ENCODE measurements at places on chromosomes 5 and 9.

- no peak overlapping the region for H3K27ac ChIP-seq
- no peaks in the 10 kb centered on the region for H3K36me3 ChIP-seq
- peaks cover 12% of the 10 kb centered on the region for H3K4me1 ChIP-seq
Measured at GRCh38 chr9:89807101-89807395, 202.2 kb downstream of the GADD45G start.

- no peak for DNase-seq
- H3K27ac ChIP-seq = no peak overlapping the region
- peaks cover 12% of the 10 kb centered on the region for H3K4me1 ChIP-seq
- no peaks in the 10 kb centered on the region for H3K36me3 ChIP-seq
- no peak overlapping the region for H3K4me3 ChIP-seq
- H3K27me3 ChIP-seq = no peaks in the 10 kb centered on the region
Measured at GRCh38 chr5:75239681-75240080, 3.0 kb upstream of the ANKRD31 start.

DNA sequence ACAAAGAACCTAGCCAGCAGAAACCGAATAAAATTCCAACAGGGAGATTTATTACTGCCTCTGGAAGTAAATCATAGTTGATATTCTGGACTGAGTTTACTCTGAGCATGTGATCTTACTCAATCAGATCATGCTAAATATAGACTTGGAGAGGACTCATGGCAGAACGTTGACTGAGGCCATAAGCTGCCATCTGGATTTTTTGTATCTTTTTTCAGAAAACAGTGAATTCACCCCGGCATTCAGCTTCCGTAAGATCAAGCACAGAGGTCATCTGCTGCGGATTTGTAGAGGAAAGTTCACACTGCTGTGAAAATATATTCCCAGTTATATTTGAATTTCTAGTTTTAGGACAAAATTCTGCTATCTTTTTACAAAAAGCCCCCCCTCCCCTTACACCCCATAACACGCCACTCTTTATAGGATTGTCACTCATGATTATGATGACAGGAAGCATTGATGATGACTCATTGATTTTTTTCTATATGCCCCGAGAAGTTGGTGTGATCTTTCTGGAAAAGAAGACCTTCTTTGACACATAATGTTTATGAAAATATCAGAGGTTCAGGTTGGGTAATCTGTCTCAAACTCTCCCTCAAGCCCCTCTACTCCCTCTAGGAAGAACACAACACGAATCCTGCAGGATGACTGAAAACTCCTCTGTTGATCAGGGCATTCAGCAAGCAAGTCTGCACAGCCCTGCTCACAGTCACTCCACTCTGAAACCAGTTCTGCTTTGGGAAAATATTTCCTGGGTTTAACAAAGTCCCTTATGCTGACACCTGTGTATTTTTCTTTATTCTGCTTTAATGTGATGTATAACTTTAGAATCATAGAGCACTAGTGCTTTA lies 70.8 kb downstream of the NXNL2 start:
- no peak overlapping the region for H3K27ac ChIP-seq
- H3K36me3 ChIP-seq = no peaks in the 10 kb centered on the region
- H3K4me3 ChIP-seq = no peak overlapping the region
- no peaks in the 10 kb centered on the region for H3K4me1 ChIP-seq
- H3K27me3 ChIP-seq = no peaks in the 10 kb centered on the region
- peak; percentile 89 for DNase-seq

DNA sequence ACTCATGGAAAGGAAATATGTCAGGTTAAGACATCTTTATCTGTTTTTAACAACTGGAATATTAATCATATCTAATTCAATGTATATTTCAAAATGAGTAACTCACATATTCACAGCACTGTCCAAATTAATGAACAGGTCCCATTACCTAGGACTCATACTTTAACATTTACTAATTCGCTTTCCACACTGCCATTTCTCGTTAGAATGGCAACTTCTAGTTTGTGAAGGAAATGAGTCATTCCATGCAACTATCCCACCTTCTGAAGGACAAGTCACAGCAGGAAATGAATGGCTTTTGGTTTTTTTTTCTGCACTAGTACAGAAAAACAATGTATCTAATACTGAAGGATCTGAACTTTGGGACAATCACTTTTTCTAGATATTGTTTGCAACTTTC lies 24.6 kb upstream of the IFNK start:
- H3K4me1 ChIP-seq = peaks cover 7% of the 10 kb centered on the region
- no peaks in the 10 kb centered on the region for H3K27me3 ChIP-seq
- no peak overlapping the region for H3K27ac ChIP-seq
- no peak for DNase-seq

GRCh38 chr9:3299872-3300271 lies 225.9 kb downstream of the RFX3 start:
- no peak for DNase-seq
- no peak overlapping the region for H3K27ac ChIP-seq
- H3K27me3 ChIP-seq = no peaks in the 10 kb centered on the region
- no peaks in the 10 kb centered on the region for H3K4me1 ChIP-seq

DNA sequence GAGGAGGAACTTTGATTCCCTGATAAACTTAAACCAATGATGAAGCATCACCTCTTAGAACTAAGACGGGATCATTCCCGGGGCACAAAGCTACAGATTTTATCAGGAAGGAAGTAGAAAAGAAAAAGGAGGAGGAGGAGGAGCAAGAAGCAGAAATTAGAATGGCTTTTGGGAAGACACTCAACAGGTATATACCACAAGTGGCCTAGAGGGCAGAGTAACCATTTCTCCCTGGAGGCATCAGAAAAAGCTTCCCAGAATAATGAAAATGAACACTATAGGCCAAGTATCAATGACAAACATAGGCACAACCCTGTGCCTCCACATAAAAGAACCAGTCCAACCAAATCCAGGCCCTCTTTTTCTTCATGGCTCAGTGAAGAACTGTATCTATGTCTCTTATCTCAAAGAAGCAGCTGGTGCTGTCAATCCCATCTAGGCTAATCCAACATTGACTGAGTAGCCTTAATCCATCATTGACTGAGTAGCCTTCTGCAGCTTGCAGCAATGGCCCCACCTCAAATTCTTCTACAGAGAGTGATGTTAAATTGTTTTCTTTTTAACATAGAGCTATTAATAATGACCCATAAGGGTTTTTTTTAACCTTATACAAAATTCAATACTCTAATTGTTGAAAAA lies 178.8 kb upstream of the KIF2A start:
- no peaks in the 10 kb centered on the region for H3K4me1 ChIP-seq
- no peaks in the 10 kb centered on the region for H3K27me3 ChIP-seq
- H3K27ac ChIP-seq = no peak overlapping the region

GRCh38 chr5:137205231-137206027 lies 293.7 kb downstream of the SPOCK1 start:
- H3K36me3 ChIP-seq = no peaks in the 10 kb centered on the region
- no peak overlapping the region for H3K27ac ChIP-seq
- no peak overlapping the region for H3K4me3 ChIP-seq

GRCh38 chr9:16652582-16652981 lies 217.9 kb downstream of the BNC2 start:
- no peak for DNase-seq
- H3K27me3 ChIP-seq = no peaks in the 10 kb centered on the region
- H3K4me3 ChIP-seq = no peak overlapping the region
- H3K27ac ChIP-seq = no peak overlapping the region
- peaks cover 22% of the 10 kb centered on the region for H3K4me1 ChIP-seq
- no peaks in the 10 kb centered on the region for H3K36me3 ChIP-seq

DNA sequence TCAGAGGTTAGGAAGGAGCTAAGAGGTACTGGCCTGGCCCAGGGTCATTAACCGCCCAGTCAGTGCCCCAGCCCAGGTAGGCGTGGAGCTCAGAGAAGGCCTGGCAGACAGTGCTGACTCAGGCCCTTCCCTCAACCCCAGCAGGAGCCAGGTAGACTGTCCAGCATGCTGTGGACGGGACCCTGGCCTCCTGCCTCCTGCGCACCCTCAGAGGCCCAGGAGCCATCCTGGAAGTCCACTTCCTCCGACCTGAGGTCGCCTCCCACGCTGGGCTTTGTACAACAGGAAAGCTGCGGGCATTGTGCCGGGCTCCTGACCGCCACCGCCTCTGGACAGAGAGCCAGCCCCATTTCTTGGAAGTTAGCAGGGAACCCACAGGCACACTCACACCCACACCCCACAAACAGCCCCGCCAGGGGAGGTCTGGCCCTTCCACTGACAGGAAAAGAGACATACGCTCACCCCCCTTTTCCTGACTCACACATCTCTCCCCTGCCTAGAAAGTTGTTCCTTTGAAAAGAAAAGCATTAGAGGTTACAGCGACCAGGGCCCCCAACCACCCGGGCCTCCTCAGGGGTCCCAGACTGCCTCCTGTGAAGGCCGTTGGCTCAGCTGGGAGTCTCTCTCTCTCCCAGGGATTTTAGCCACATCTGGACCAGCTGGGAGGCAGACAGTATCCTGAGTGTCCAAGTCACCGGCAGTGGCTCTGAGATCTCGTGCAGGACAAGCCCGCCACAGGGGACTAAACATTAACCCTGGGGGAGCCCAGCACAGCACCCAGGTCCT lies 7.7 kb downstream of the RALGDS start:
- no peak overlapping the region for H3K4me3 ChIP-seq
- peak overlapping the region; percentile 85 for H3K27ac ChIP-seq
- H3K27me3 ChIP-seq = no peaks in the 10 kb centered on the region
- H3K36me3 ChIP-seq = peaks cover 13% of the 10 kb centered on the region
- DNase-seq = no peak

GRCh38 chr5:142587354-142587965 lies 98.4 kb downstream of the FGF1 start:
- DNase-seq = peak; percentile 46
- no peak overlapping the region for H3K27ac ChIP-seq
- no peaks in the 10 kb centered on the region for H3K36me3 ChIP-seq

GRCh38 chr5:63931836-63932235 lies 30.4 kb downstream of the HTR1A start:
- no peaks in the 10 kb centered on the region for H3K36me3 ChIP-seq
- H3K4me3 ChIP-seq = no peak overlapping the region
- no peaks in the 10 kb centered on the region for H3K27me3 ChIP-seq
- H3K27ac ChIP-seq = no peak overlapping the region
- no peak for DNase-seq
- no peaks in the 10 kb centered on the region for H3K4me1 ChIP-seq

DNA sequence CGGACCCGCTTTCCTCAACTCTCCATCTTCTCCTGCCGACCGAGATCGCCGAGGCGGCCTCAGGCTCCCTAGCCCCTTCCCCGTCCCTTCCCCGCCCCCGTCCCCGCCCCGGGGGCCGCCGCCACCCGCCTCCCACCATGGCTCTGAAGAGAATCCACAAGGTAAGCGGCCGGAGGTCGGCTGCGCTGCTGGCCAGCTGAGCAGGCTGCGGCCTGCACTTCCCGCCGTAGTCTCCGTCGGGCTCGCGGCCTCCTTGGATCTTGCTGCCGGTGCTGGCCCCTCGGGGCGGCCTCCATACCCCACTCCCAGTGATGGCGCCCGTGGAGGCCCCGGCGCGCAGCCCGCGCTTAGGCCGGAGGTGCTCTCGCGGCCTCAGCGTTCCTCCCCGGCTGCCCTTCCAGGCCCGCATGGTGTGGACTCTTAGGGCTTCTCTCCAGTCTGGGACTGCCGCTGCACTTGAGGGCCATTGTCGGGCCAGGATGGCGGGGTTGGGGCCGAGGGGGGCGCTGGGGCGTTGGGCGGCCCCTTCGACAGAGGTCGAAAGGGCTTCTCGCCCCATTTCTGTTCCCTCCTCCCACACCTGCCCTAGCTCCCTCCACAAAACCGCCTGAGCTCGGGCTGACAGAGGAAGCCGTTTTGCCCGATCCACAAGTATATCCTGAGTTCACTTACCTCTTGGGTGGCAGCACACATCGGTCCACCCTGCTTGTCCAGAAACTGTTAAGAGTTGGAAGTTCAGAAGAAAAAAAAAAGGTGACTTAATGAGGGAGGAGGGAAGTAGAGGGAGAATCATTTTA lies 714 bp downstream of the UBE2D2 start:
- H3K4me3 ChIP-seq = peak overlapping the region; percentile 89
- peak; percentile 38 for DNase-seq
- H3K4me1 ChIP-seq = peaks cover 6% of the 10 kb centered on the region

All from lung (tissue), 17 donors.